LNCaP clone FGC (cell line): ENCODE measurements at places on chromosomes 3 and 15.

DNA sequence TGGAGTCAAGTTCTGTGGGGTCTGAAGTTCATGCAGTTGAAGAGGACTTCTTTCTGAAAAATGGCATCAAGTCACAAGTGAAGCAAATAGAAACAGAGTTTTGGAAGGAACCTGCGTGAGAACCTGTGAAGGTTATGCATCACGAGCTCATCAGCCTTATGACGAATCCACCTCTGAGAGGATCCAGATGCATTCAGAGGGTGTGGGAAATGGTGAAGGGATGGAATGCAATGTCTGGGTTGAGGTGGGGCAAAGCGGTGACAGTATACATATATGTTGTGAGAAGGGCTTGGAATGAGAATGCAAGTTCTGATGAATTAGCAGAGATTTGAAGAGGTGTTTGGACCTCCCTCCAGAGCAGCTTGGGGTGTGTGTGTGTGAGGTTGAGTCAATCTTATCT lies 382.1 kb upstream of the TBL1XR1 start:
- DNase-seq = no peak

- DNase-seq = no peak
Measured at GRCh38 chr3:118559286-118559685, 475.4 kb downstream of the IGSF11 start.

DNA sequence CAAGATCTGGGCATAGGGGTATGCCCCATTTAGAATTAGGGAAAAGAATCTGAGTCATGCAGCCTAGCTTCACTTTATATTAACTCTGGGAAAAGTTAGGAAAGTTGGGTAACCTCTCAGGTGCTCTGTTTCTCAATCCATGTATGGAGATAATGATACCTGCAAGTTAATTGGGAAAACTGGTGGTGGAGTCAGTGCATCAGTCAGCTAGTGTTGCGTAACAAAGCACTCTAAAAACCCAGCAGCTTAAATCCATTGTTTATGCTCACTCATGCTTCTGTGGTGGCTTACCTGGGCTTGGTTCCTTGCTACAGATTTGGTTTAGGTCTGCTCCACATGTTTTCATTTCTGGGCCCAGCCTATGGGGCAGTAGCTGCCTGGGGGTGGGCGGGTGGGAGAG lies 91.0 kb downstream of the SMAD3 start:
- no peak for DNase-seq

GRCh38 chr3:55818485-55818884 lies 331.4 kb upstream of the WNT5A start:
- no peak for DNase-seq

- no peak for DNase-seq
Measured at GRCh38 chr15:63111481-63111880, 10.2 kb upstream of the LACTB start.

GRCh38 chr3:29536016-29536758 lies 255.3 kb downstream of the RBMS3 start:
- no peak for DNase-seq

DNA sequence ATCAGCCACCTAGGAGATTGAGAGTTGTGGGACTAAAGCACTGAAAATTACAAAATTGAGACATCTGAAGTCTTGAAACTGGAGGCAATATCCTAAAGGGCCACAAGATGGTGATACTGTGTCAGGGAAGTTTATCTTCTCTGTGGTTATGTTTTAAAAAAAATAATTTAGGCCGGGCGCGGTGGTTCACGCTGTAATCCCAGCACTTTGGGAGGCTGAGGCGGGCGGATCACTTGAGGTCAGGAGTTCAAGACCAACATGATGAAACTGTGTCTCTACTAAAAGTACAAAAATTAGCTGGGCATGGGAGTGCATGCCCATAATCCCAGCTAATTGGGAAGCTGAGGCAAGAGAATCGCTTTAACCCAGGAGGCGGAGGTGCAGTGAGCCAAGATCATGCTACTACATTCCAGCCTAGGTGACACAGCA lies 17.9 kb upstream of the NIT2 start:
- no peak for DNase-seq

GRCh38 chr3:64161481-64161952 lies 63.7 kb downstream of the PRICKLE2 start:
- DNase-seq = peak; percentile 50

GRCh38 chr15:33116198-33116597 lies 78.3 kb downstream of the FMN1 start:
- DNase-seq = no peak

- no peak for DNase-seq
Measured at GRCh38 chr3:61354604-61355003, 103.4 kb upstream of the FHIT start.

DNA sequence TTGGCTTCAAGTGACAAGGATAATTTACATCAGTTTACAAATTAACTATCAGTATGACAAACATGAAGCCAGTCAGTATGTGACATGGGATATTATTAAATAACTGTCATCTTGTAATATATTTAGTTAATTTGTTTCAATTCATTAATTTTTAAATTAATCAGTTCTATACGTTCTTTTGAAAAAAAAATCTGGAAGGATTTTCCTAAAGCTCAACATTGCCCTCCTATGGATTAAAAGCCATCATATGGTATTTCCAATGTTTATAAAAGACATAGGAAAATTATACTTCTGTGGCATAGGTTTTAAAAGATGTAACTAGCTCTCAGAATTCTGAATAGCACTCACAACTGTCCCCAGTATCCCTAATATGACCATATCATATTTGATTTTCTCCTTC lies 134.4 kb downstream of the PLOD2 start:
- DNase-seq = no peak

DNA sequence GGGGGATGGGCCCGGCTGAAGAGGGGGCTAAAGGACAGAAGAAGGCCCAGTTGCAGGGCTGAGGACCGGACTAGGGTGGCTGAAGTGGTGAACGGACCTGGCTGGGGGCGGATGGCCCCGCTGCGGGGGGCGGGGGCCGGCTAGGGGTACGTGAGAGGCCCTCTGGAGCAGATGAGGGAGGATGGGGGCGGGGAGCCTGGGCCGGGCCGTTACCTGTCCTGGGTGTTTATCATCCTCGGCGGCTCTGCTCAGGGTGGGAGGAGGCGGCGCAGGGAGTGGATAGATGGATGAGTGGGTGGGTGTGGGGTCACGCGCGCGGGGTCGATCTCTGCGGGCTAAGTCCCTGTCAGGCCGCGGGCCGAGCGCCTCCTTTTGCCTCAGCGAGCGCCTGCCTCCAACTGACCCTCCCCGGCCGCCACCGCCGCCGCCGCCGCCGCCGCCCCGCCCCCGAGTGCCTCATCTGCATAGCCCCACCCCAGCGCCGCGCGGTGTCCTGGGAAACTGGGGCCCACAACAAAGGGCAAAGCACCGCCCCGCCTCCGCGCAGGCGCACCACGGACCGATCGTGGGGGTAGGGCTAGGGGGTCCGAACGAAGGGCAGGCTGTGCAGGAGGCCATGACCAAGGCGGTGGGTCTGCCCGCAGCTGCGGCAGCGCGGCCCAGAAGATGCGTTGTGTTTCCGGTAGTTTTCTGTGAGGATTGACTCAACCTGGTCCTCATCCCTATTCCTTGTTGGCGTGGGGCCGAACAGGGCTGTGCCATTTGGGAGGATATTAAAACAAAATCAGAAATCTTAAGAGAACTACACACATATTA lies 72.4 kb downstream of the RBPMS2 start:
- peak; percentile 54 for DNase-seq

DNA sequence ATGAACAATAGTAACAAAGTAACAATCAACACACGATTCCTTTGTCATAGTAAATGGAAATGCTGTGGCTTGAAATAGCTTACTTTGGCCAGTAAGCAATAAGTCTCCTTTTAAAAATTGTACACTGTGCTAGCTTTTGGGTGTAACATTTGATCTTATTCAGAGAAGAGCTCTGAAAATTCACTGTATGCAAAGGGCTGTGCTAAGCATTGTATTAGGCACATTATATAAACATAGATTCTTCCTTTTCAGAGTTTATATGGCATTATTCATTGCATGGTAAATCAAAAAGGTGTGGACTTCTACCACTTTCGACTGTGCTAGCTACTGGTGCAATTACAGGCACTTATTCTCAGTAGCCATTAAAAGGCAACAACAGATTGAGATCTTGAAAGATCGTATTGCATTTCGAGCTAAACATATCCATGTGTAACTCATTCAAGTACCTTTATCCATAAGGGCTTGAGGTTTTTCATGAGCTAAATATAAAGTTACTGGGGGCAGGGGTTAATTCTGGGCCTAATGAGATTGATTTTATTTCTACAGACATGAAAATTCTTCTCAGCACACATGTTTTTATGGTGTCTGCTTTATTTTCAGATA lies 246.8 kb downstream of the NR1D2 start:
- DNase-seq = no peak

GRCh38 chr15:83983634-83984458 lies 251.7 kb upstream of the GOLGA6L4 start:
- DNase-seq = no peak

GRCh38 chr3:143119974-143120715 lies 574 bp downstream of the CHST2 start:
- DNase-seq = no peak

DNA sequence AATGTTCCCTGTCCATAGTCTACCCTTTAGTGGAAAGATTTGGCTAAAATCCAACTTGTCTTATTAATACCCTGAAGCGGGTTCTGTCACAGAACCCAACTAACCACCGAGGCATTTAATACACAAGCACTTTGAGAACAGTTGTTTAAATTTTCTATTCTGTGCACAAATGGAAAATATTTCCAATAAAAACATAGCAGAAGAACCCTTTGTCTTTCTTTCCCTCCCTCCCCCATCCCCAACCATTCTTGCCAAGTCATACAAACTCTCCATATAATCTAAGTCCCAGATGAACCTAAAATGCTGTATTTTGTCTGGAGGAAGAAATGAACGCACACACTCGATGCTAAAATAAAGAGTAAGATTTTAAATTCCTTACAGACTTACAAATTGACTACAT lies 126.9 kb upstream of the STRIT1 start:
- no peak for DNase-seq

DNA sequence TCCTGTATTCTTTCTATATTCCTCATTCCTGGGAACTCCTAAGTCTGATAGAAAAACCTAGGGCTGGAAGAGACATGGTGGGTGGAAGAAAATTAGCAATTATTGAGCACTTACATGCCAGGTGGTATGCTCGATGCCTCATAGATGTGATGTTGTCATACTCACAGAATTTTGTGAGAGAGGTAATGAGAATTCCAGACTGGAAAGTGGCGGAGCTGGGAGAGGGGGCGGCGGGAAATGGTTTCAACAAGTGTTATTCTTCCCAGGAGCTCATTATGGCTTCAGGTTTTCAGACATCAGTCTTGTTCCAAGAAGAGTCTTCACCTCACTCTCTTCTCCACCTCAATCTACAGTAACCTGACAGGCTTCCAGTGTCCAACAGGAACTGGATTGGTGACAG lies 16.2 kb downstream of the TIMP4 start:
- no peak for DNase-seq

DNA sequence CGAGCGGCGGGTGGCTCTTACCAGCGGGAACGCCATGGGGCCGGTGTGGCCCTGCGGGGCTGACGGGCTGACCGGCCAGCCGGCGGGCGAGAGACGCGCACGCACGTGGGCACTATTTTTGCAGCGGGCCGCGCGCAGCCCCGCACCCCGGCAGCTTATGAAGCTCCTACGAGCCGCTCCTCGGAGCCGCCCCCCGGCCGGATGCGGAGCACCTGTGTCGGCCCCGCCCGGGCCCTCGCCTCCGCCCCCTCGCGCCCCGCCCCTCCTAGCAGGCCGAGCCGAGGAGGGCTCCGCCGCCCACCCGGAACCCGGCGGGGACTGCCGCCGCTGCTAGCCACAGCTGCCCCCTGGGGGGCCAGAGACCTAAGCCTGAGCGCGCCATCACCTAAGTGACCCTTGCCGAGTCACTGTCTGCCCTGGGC lies 683 bp upstream of the CPEB1 start:
- DNase-seq = no peak

DNA sequence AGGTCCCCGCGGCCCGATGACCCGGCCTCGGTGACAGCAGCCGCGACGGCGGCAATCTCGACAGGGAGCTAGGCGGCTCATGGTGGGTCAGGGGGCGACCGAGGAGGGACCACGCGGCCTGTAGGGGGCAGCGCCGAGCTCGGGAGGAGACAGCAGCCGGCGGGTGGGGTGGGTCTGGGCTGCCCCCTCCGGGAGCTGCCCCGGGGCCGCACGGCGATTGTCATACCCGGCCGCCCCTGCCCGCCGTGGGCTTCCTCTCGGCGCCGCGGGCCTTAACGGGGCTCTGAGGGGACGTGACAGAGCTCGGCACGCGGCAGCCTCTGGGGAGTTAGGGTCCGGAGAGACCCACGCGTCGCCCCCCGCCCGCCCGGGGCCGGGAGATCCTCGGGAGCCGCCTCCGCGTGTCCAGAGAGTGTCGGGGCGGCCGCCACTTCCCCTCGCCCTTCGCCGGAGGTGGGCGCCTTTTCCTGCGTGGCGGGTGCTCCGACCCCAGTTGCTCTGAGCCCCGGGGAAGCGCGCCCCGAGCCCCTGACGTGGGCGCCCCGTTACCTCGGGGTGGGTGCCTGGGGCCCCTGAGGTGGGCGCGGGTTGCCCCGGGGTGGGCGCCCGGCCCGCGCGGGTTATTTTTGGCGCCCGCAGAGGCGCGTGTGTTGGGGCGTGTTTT lies 539 bp upstream of the PLCL2 start:
- DNase-seq = no peak

- no peak for DNase-seq
Measured at GRCh38 chr3:50210176-50210509, 5.1 kb downstream of the SLC38A3 start.
